ENCODE measurements at places on chromosomes 13 and 19. TPM values are rescaled to one million over a fixed set of nuclear protein-coding genes. Genes with fewer than 3 reads are reported as not detected.
A peak's percentile ranks its signal among the peaks of the same experiment; 100 is the strongest.

The NLRP5 gene
- polyA plus RNA-seq, result not detected

The MISP gene
- polyA plus RNA-seq, result not detected

The LILRA1 gene
- 0.46 TPM for polyA plus RNA-seq

The FRY gene
- polyA plus RNA-seq, result 34.8 TPM

The FGF22 gene
- polyA plus RNA-seq, result not detected

The HIF3A gene
- 302 TPM for polyA plus RNA-seq

The C19orf73 gene
- polyA plus RNA-seq, result 0.59 TPM

The ZNF780A gene
- polyA plus RNA-seq, result 11.3 TPM

The CD33 gene
- polyA plus RNA-seq, result 4.5 TPM

The SPINT2 gene
- polyA plus RNA-seq, result 4.2 TPM

GRCh38 chr19:5676105-5676771 lies 4.1 kb downstream of the MICOS13 start:
- DNase-seq, result peak; percentile 57

DNA sequence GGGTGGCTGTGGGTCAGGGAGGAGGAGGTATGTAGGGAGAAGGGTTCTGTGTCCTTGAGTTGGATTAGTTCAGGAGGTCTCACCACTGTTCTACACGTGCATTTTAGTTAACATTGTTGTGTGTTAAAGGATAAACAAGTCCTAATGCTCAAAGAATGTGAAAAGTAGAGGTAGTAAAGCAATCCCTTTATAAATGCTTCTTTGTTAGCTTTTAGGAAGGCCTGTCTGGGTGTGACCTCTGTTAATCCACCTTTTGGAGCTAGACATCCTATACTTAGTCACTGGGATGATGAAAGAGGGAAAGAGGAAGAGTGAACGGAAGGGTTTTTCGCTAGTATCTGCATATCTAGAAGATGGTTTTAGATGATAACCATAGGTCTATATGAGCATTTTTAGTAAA lies 42.2 kb upstream of the FLT1 start:
- DNase-seq, result no peak

GRCh38 chr13:105679838-105680237 lies 855.6 kb downstream of the EFNB2 start:
- DNase-seq, result no peak

GRCh38 chr13:39226359-39226758 lies 188.1 kb downstream of the NHLRC3 start:
- DNase-seq, result no peak

DNA sequence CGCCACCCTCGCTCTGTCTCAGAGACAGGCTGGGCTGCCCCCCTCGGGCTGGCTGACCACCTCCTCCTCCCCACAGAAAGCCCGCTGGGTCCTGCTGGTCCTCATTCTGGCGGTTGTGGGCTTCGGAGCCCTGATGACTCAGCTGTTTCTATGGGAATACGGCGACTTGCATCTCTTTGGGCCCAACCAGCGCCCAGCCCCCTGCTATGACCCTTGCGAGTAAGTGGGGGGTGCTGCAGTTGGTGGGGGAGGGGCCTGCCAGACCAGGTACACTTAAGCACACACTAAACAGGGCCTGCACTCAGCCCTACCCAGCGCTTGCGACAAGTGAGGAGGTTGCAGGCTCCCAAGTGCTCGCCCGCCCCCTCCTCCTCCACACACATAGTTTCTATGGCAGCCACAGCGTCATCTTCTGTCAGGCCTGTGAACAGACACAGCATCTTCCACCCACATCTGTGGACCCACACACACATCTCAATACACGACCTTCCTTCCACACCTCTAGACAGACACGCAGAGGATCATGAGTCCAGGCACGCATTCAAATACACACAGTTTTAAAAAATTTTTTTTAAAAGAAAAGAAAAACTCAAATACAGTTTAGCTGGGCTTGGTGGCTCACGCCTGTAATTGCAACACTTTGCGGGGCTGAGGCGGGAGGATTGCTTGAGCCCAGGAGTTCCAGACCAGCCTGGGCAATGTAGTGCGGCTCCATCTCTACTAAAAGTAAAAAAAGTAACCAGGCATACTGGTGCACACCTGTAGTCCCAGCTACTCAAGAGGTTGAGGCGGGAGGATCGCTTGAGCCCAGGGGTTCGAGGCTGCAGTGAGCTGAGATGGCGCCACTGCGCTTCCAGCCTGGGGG lies 18.4 kb downstream of the PLD3 start:
- DNase-seq, result no peak

DNA sequence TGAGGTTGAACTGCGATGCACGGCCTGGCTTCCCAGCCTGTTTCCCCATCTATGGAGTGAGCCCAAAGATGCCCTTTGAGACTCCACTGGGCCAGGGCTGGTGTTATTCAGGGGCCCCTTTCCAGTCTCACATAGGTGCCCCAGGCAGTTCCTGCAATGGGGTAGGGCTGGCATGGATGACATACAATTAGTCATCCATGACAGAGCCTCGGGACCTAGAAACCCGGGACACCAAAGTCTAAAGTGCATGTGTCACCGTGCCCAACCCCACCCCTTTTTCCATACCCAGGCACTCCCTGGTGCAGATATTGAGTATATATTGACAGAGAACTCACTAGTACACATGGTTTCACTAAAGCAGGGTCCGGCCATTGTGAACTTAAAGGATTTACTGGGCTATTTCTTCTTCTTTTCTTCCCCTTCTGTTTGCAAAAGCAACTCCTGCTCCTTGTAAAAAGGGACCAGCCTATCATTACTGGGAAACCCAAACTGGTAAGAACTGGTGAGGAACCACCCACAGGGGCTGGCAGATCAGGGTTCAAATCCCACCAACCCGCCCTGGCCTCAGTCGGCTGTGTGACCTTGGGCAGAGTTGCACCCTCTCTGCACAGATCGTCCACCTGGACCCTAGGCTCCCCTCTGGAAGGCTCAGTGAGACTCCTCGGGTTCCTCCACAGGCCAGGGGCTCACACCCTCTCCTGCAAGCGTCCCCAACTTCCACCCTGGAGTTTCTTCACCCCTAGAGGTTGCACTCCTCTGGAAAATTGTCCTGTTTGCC lies 2.7 kb downstream of the B3GNT3 start:
- DNase-seq, result no peak

- DNase-seq, result no peak
Observed at GRCh38 chr19:30155381-30156200, 213.6 kb downstream of the URI1 start.

DNA sequence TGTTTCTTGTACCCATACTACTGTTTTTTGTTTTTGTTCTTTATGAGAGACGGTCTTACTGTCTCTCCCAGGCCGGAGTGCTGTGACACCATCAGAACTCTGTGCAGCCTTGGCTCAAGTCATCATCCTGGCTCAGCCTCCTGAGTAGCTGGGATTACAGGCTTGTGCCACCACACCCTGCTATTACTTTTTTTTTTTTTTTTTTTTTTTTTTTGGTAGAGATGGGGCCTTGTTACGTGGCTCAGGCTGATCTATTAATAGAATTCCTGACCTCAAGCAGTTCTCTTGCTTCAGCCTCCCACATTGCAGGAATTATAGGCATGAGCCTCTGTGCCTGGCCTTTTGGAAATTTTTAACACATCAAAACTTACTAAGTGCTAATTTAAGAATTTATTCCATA lies 2.9 kb upstream of the ZNF304 start:
- DNase-seq, result no peak

- DNase-seq, result no peak
Observed at GRCh38 chr13:113126265-113127150, 3.9 kb downstream of the F10 start.

- no peak for DNase-seq
Observed at GRCh38 chr19:32349051-32349450, 3.6 kb downstream of the ZNF507 start.

DNA sequence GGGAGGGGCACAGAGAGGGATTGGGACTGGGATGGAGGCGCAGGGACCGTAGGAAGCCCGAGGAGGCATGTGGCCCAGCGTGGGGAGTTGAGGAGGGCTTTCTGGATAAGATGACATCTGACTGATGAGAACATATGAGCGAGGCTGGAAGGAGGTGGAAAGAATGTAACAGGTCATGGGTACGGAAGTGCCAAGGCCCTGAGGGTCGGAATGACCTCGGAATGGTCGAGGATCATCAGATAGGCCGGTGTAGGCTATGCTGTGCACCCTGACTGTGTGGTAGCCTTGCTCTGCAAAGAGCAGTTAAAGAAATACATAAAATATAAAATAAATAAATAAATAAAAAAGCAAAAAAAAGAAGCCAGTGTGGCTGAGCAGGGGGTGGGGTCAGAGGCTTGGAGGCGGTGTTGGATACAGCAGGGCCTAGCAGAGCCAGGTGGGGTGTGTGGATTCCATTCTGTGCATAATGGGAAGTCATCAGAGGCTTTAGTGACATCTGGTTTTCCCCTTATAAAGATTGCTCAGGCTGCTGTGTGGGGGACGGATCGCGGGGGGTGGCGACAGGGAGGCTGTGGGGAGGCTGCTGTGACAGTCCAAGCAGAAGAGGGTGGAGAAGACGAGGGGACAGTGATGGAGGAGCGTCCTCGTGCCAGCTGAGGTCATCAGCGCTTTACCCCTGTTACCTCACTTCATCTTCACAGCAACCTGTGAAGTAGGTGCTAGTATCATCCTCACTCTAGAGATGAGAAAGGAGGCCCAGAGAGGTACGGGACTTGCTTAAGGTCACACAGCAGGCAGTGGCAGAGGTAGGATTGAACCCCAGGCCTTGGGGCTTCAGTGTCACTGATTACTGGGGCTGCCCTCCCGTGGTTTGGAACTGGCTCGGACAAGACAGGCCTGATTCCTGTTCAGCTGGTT lies 5.0 kb downstream of the PAK4 start:
- DNase-seq, result peak; percentile 67

GRCh38 chr13:107808389-107808788 lies 406.9 kb downstream of the LIG4 start:
- no peak for DNase-seq

DNA sequence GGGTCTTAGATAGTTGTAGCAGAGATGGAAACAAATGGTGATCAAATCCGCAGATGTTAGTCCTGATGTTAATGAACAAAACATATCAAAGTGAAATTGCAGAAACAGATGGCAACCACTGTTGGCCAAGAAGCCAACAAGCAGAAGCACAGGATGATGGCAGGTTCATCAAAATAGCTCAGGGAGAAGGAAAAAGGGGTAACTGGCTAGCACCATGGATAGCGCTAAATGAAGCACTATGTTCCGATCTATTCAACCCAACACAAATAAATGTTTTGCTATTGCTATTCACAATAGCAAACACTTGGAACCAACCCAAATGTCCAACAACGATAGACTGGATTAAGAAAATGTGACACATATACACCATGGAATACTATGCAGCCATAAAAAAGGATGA lies 413.7 kb downstream of the FGF14 start:
- peak; percentile 13 for DNase-seq

DNA sequence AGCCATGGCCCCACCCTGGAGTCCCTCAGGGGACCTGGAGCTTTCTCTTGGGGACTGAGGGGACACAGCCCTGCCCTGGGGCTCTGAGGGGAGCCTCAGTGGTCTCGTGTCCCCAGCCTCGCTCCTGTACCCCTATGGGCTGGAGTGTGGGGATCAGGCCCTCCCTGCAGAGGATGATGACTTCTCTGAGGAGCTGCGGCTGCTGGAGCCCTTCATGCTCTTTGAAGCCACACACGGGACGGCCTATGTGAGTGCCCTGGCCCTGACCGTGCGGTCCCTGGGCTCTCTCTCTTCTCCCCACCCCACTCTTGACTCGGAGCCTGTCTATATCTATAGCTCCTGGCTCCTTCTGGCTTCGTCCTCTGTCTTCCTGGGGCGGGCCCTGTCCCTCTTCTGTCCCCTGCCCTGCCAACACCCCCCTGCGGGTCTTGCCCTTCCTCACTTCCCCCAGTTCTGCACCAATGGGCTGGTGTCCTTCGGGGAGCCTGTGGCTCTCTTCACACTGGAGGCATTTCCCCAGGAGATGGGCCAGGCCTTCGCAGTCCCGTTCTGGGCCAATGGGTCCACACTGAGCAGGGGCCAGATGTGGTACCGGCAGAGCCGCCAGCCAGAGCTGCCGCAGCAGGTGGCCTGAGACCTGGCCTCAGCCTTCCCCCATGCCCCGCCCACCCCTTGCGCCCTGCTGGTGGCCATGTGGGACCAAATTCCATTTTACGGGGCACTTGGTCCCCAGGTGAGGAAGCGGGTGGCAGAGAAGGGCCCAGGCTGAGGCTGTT lies 33.1 kb downstream of the HPN start:
- DNase-seq, result no peak

DNA sequence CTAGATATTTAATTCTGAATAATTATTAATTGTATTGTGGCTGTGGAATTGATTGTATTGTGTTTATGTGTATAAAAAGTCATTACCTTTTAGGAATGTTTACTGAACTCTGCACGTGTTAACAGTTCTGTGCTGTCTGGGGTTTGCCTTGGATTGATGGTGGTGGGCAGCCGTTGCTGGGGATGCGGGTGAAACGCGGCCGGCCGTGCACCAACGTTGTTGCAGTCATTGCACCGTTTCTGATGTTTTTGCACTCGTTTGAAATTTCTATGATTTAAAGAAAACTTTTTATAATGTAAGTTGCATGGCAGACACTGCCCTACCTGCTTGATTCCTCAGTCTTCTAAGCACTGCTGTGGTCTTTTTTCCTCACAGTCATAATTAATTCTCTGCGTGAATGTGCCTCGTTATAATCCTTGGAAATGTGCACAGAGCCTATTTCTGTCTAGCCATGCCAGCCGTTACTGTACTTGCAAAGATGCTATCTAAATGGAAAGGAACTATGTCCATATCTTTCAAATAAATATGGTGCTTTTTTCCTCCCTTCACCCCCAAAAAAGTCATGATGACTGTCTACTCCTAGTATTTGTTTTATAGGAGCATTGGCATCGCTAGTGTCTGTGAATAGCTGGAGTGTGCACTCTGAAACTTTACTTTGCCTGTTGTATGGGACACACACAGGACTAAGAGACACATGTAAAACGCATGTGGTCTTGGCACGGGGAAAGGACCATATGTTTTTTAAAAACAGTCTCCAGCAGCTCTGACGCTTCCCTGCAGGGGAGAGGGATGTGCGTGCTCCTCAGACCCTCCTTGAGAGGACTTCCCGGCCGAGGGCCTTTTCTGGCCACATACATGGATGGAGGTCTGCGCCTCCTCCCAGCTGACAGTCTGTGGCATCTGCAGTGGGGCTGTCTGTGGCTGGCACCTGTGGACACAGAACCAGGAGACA lies 40.7 kb upstream of the MCF2L start:
- peak; percentile 51 for DNase-seq

DNA sequence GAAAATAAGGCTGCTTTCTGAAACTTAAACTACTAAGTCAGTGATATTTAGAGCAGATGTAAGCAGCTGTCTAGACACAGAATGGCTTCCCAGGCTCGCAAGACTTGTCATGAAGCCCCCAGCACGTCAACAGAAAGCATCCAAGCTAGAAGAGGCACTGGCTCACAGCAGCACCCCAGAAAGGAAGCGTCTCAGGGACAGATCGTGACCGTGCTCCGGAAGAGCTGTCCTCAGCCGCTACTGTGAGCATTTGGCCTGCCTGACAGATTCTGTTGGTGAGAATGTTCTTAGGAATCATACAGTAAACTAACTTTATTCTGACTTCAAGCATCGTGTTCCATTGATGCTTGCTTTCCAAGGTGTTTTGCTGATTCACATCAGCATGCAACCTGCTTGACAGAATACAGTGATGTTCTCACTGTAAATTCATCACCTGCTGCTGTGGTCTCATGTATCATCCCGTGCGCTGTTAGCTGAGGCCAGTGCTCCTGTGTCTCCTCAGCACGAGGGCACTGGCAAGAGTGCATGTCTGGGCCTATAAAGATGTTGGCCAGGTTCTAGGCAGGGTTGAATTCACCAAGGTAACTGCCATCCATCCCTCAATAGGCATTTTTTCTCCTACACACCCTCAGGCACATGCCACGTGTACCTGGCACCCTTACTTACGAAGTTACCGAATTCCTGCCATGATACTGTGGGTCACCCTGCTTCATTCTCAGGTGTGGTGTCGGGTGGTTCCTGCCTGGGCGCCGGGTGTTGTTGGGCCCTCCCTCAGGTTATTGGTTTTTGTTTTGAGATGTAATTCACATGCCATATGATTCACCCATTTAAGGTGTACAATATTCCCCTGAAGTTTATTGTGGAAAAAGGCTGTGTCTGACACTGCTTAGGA lies 15.9 kb downstream of the SPINT2 start:
- no peak for DNase-seq

Measured in muscle of arm (tissue), 14 donors.